Karpas-422 (cell line): ENCODE measurements at places on chromosomes 12 and 14. TPM values are rescaled to one million over a fixed set of nuclear protein-coding genes. Genes with fewer than 3 reads are reported as not detected.

IL26 gene
- total RNA-seq, result not detected in 2 replicates

PRB4 gene
- total RNA-seq, result not detected in 2 replicates

IFNG-AS1 gene
- not detected in 2 replicates for total RNA-seq

MYH7 gene
- not detected in 2 replicates for total RNA-seq

SLC11A2 gene
- total RNA-seq, result 38.2 and 47.4 TPM in 2 replicates

CPM gene
- 0.04 TPM in 1 of 2 replicates, not detected in the other for total RNA-seq

PLEKHG7 gene
- not detected in 2 replicates for total RNA-seq

GAS2L3 gene
- total RNA-seq, result 1.4 and 5.7 TPM in 2 replicates

OTX2 gene
- not detected in 2 replicates for total RNA-seq

BICDL1 gene
- total RNA-seq, result 28.5 and 57.6 TPM in 2 replicates

PTPRB gene
- total RNA-seq, result 0.07 TPM in 1 of 2 replicates, not detected in the other

SIX1 gene
- 0.18 and 0.56 TPM in 2 replicates for total RNA-seq

DNA sequence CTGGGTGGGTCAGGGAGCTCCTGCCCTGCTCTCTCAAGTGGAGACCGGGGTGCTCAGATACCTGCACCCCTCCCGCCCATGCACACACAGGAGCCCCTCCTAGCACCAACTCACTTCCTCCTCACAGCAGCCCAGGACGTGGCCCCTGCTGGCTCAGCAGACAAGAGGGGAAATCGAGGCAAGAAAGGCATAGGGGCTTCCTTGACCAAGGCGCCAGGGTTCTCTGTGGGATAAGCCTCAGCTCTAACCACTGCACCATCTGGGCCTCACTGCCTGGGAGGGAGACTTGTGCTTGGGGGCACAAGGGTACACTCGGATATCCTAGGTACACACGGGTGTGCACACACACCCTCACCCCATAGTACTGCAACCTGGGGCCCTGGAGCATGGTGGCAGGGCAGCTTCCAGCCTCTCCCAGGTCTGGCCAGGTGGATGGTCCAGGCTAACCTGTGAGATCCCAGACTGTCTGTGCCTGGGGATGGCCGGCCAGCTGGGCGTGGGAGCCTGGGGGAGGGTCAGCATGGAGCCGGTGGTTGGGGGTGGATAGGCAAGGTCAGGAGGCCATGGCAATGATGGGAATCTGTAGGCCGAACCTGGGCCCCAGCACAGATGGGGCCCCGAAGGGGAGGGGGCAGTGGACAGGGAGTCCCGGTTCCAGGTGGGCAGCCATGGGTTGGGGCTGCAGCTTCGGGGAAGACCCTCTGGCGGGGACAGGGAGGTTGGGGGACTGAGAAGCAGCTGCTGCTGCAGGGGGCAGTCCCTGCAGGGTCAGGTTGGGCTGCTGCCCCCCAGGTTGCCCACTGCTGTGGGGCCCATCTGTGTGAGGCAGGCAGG, 312.4 kb downstream of the TMEM121 start:
- DNase-seq, result no peak

GRCh38 chr12:6452245-6452943, 552 bp downstream of the TAPBPL start:
- peak; percentile 67 for DNase-seq

GRCh38 chr14:85461432-85462133, 68.4 kb upstream of the FLRT2 start:
- no peak for DNase-seq

DNA sequence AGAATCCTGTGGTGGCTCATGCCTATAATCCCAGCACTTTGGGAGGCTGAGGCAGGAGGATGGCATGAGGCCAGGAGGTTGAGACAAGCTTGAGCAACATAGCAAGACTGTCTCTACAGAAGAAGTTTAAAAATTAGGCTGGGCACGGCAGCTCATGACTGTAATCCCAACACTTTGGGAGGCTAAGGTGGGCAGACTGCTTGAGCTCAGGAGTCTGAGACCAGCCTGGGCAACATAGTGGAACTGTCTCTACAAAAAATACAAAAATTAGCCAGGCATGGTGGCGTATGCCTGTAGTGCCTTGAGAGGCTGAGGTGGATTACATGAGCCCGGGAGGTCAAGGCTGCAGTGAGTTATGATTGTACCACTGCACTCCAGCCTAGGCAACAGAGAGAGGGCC, 998 bp upstream of the CYP27B1 start:
- DNase-seq, result no peak

- no peak for DNase-seq
Observed at GRCh38 chr12:115885040-115885690, 392.3 kb downstream of the MED13L start.

GRCh38 chr12:113154351-113154973, 4.9 kb downstream of the CFAP73 start:
- peak; percentile 67 for DNase-seq

DNA sequence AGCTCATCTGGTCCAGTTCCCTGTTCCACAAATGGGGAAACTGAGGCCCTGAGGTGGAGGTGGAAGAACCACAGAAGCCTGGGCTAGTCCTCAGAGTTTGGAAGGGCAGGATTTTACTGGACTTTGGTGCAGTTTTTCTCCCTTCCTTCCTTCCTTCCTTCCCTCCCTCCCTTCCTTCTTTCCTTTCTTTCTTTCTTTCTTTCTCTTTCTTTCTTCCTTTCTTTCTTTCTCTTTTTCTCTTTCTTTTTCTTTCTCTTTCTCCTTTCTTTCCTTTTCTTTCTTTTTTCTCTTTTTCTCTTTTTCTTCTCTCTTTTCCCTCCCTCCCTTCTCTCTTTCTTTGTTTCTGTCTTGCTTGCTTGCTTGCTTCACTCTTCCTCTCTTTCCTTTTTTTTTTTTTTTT, 95.7 kb upstream of the TBX3 start:
- no peak for DNase-seq

- DNase-seq, result no peak
Observed at GRCh38 chr12:21456291-21456780, 18.9 kb downstream of the PYROXD1 start.

DNA sequence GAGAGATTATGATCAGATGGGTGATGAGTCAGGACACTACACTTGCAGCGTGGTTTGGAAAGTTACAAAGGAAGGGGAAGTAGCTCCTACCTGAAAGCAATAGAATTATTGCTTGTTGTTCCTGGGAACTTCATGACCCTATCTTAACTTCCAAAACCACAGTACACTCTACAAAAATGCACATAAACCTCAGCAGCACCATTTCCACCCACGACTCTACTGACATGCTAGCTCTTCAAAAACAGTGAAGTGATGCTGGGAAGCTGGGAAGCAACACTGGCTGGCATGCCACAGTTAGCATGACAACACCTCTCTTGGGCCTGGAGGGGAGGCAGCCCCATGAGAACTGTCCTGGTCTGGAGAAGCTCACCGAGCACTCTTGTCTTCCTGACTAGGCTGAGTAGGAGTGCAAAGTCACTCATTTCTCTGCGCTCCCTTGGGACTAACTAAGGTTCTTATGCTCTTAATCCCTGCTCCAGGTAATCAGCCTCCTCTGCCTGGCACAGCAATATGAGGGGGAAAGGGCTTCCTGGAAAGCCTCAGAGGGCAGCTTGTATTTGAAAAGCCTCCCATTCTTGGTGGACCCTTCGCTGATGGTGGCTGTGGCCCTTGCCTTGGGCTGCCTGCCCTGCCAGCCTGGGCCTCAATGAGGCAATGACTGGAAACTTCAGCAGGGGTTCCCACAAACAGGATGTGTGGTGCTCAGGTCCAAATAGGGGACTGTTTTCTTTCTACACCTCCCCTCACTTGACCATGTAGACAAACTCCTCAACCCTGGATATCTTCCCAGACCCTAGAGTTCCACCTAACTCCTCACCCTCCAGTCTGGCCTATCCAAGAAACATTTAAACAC, 1.2 kb downstream of the KRT3 start:
- DNase-seq, result no peak

GRCh38 chr14:96055065-96055752, 16.0 kb downstream of the C14orf132 start:
- peak; percentile 83 for DNase-seq

GRCh38 chr12:97545804-97546203, 83.2 kb downstream of the RMST start:
- DNase-seq, result no peak

GRCh38 chr14:68182492-68182891, 362.9 kb downstream of the RAD51B start:
- DNase-seq, result no peak

GRCh38 chr14:56807386-56808109, 2.7 kb downstream of the OTX2 start:
- no peak for DNase-seq

DNA sequence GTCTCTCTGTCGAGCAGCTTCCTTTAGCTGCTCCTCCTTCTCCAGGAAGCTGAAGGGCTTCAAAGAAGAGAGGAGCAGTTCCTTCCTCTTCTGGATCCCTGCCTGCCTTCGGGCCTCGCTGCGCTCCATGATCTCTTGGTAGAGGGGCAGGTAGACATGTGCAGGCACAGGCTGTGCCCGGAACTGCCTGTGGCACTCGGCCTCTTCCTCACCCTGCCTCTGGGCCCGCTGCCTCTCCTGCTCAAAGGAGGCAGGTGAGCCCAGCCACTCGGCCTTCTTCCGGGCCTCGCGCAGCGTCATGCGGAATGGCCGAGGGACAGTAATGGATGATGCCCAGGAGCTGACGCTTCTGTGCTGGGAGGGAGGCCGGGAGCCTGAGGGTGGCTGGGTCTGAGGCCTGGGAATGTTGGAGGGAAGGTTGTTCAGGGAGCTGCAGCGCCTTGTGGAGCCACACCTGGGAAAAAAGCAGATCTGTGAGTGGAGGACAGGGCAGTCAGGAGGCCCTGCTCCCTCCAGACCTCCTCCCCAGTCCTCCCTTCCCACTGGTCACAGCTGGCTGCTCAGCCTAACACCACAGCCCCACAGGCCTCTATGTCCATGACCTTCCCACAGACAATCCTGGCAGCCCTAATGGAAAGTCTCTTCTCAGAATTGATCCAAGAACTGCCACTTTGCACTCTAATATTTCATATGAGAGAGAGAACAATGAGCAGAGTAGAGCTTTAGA, 5.3 kb downstream of the FAM161B start:
- no peak for DNase-seq

DNA sequence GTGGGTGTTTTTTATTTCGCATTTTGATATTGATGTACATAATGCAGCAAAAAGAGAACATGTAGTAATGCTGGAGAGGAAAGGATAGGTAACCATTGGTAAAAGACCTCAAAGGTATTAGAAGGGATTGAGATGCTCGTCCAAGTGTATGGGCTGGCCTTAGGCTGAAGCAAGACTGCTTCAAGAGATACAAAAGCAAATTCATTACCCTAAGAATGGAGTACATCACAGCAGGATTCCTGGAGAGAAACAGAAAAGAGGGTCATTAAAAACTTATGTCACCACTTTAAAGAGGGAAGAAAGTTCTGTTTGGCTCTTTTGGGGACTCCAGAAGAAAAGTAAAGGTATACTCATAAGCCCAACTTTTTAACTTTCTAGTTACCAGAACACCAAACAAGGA, 420.5 kb downstream of the ZFP36L1 start:
- DNase-seq, result no peak

DNA sequence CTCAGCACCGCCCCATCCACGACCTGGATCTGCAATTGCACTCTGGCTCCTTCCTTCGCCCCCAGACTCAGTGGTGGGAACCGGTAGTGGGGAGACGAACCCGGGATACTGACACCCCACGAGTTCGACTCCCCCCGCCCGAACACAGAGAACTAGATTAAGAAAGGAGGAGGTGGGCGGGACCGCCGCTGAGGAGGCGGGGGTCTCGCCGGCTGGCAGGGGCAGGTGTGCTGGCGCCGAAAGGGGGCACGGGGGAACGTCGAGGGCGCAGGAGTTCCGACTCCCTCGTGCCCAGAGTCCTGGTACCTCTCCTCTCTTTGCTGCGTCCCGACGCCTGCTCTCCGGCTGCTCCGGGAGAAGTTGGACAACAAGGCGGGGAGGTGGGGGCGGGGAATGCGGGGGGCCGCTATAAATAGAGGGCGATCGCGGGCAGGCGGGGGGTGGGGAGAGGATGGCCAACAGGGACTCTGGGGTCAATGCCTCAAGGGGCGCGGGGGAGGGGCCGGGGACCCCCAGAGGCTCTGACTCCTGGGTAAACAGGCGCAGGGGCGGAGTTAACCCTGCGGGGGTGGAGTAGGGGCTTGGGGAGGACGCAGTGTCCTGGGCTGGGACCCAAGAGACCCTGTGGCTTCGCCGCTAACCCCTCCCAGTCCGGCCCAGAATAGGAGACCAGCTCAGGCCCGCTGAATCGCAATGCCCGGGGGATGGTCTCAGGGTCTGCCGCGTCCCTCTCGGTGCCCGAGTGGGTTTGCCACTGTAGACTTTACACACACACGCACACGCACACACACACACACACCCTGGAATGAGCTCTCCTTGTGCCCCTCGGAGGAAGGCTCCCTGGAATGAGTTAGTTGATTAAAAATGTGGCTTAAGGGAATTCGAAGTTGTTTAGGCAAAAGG, 761 bp upstream of the NDRG2 start:
- no peak for DNase-seq

- DNase-seq, result no peak
Observed at GRCh38 chr12:18690653-18691052, 47.2 kb downstream of the PLCZ1 start.

DNA sequence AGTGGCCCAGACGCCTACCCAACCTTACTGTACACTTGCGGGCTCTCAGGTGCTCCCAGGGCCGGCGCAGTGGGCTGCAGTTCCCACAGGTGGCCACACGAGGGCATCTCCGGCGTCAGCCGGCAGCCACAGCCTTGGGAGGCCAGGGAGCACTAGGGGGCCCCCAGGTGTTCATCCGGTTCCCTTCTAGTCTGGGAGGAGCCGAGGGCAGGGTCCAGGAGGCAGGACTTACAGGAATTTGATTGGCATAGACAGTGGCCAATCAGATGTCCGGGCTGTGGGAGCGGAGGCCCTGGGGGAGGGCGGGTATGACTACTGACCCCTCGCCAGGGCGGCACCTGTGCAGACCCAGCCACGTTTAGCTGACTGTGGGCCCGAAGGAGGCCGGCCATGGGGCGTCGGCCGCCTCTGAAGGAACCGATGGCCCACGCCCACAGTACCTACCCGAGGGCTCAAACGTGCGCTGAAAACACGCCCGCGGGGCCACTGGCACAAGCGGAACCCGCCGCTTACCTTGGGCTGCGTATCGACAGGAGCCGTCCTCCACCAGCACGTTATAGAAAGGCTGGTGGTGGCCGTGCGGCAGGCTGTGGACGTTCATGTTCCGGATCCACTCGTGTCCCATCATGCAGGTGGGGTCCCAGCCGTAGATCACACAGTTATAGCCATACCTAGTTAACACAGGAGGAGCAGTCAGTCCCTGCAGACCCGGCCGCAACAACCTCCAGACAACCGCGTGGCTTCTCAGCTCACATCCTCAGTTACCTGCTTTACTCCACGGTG, 34.8 kb downstream of the FBXO21 start:
- peak; percentile 97 for DNase-seq

DNA sequence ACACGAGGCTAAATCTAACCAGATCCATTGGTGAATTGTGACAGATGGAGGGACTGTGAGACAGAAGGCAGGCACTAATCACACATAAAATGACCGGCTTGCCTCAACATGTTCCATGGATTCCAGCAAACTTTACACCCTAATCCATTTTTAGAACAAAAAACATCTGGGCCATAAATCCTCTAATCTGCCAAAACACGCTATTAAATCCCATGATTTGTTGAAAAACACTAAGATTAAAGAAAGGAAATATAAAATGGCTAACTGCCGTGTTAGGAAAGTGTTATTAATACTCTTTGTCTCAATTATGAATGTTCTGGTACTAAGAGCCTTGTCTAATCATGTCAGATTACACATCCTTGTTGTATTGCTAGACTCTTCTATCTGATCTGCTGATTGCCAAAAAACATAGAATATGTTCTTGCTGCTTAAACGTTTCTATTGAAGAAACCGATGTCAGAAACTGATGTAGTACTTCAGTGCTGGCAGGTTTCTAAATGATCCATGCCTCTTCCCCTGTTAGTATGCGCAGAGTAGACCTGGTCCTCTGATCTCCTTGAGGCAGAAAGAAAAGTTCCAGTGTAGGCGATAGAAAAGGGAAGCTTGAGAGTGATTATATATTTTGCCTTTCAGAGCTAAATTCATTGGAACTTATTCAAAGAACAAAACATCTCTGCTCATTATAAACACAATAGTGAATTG, 384.9 kb downstream of the SOX5 start:
- no peak for DNase-seq
